ENCODE measurements at places on chromosomes 6 and 20.

DNA sequence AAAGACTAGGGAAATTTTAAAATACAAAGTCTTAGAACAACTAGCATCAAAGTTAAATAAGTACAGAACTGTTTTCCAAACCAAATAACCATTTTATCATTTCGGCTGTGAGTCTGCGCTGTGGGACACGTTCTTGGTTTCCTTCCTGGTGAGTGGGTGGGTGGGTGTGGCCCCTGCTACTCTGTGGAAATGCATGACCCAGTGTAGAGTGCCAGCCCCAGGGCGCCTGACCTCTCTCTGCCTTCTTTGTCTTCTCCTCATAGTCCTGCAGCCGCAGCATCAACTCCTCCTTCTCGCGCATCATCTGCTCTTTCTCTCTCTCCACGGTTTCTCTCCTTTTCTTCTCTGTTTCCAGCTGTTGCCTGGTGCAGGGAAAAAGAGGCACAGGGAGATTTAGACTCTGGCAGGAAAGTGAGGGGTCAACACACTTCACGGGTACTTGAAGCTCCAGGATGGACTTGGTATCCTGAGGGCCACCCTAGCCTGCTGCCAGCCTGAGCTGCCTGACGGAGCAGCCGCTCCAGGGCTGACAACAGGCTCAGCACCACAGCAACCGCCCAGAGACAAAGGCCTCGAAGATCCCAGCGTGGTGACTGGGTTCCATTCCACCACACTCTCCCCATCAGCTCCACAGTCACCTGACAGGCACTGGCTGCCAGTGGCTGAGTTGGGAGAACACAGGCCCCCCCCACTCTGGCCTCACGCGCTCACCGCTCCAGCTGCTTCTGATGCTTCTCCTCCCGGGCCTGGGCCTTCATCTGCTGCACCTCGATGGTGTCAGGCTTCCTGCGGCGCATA lies 48.4 kb downstream of the EZR start:
- DNase-seq = no peak

DNA sequence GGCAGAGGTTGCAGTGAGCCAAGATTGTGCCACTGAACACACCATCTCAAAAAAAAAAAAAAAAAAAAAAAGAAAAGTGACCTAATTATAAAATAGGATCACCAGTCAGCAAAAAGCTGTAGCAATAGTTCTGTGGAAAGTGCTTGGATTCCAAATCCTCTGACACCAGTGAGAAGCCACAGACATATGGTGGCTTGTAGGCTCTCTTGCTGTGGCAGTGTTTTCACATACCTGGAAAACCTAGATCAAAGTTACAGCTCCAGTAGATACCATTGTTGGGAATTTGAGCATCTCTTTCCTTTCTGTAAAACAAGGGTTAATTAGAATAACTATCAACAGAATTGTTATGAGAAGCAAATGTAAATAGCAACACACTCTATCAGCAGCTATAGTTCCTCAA lies 4.1 kb downstream of the CCDC170 start:
- DNase-seq = no peak

- no peak for DNase-seq
These were observed 131.3 kb downstream of the CEBPB start for GRCh38 chr20:50321797-50322480.

- no peak for DNase-seq
These were observed 42.9 kb downstream of the HDGFL1 start for GRCh38 chr6:22612236-22612635.

GRCh38 chr6:2712102-2712501 lies 38.6 kb downstream of the MYLK4 start:
- DNase-seq = no peak

- DNase-seq = no peak
These were observed 17.4 kb upstream of the PRDM13 start for GRCh38 chr6:99589290-99589672.

GRCh38 chr6:100212131-100212530 lies 218.1 kb upstream of the MCHR2 start:
- no peak for DNase-seq

DNA sequence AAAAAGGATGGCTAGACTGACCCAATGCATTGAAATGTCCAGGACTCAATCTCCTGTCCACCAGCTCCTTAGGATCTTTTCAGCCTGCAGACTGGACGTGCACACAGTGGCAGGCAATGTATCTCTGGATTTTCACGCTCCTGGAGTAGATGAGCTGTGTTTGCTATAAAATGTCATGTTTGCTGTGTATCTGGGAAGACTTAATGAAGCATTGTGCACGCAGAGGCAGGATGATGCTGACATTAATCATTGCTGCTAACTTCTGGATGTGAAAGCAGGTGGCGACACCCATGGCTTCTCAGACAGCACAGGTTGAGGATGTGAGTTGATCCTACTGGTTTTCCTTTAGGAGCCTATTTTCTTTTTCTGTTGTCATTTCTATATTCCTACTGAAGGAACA lies 133.1 kb upstream of the PCSK2 start:
- no peak for DNase-seq
